ENCODE measurements at places on chromosomes 6 and 20.

- H3K27ac ChIP-seq: no peak overlapping the region
- peaks cover 20% of the 10 kb centered on the region for H3K27me3 ChIP-seq
- no peak for DNase-seq
- H3K4me1 ChIP-seq: no peaks in the 10 kb centered on the region
- H3K4me3 ChIP-seq: peak overlapping the region; percentile 8
Measured at GRCh38 chr20:3751305-3751674, 16.3 kb downstream of the ADISSP start.

GRCh38 chr20:35711588-35712209, 12.5 kb downstream of the ROMO1 start:
- DNase-seq: no peak
- H3K27ac ChIP-seq: no peak overlapping the region
- peaks cover 24% of the 10 kb centered on the region for H3K36me3 ChIP-seq
- H3K27me3 ChIP-seq: no peaks in the 10 kb centered on the region
- H3K4me3 ChIP-seq: no peak overlapping the region

DNA sequence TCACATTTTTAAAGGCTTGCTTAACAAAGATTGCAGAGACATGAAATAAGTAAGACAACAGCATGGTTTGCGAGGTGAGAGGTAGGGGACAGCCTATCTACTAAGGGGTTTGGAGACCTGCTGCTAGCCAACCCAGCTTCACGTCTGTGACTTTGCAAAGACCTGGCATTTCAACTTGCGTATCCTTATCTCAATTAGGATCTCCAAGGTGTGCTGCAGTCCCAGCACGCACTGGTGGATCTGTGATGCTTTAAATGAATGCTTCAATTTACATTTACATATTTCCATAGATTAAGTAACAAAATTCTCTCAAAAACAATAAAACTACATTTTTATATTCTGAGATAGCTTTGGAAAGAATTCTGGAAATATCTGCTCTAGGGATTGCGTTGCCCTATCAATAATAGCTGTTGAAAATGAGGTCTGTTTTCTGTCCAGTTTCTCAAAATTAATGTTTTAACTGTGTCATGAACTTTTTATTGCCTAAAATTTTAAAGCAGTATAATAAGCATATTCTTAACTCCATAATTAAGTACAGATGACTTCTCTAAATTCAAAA, 124.4 kb upstream of the EDN1 start:
- H3K4me1 ChIP-seq: no peaks in the 10 kb centered on the region
- no peak for DNase-seq
- no peak overlapping the region for H3K27ac ChIP-seq
- no peaks in the 10 kb centered on the region for H3K27me3 ChIP-seq
- no peak overlapping the region for H3K4me3 ChIP-seq

- H3K36me3 ChIP-seq: no peaks in the 10 kb centered on the region
- no peak overlapping the region for H3K4me3 ChIP-seq
- peak; percentile 54 for DNase-seq
Measured at GRCh38 chr6:154343473-154344308, 12.9 kb downstream of the IPCEF1 start.

DNA sequence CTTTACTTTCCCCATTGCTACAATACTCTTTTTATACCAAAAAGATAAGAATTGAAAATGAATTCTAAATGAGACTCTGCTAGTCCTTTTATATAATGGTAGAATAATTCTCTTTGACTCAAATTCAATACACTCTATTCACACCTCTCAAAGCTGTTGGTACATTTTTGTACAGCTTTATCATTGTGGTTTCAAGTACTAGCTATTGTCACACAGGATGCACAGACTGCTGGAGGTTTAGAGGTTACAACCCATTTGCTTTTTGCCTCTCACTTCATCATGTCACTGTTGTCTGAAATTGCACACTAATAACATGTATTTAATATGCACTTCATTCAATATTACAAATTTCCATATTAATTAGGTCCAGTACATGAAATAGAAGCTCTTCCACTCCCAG, 442.2 kb upstream of the ARID1B start:
- no peak overlapping the region for H3K27ac ChIP-seq
- no peaks in the 10 kb centered on the region for H3K4me1 ChIP-seq
- H3K36me3 ChIP-seq: no peaks in the 10 kb centered on the region
- H3K4me3 ChIP-seq: no peak overlapping the region
- H3K27me3 ChIP-seq: no peaks in the 10 kb centered on the region

- 0 out of 2 replicates have a peak, but pooled peaks cover 3% of the 10 kb centered on the region for H3K36me3 ChIP-seq
- no peak overlapping the region for H3K27ac ChIP-seq
- peak; percentile 7 for DNase-seq
- no peaks in the 10 kb centered on the region for H3K4me1 ChIP-seq
- no peaks in the 10 kb centered on the region for H3K27me3 ChIP-seq
- no peak overlapping the region for H3K4me3 ChIP-seq
Measured at GRCh38 chr6:14468647-14469321, 351.2 kb downstream of the CD83 start.
